ENCODE measurements at places on chromosomes 16 and 17.

- peaks cover 7% of the 10 kb centered on the region for H3K27me3 ChIP-seq
- H3K4me1 ChIP-seq, result peaks cover 7% of the 10 kb centered on the region
- DNase-seq, result no peak
Observed at GRCh38 chr17:74152591-74153455, 50.7 kb upstream of the RPL38 start.

DNA sequence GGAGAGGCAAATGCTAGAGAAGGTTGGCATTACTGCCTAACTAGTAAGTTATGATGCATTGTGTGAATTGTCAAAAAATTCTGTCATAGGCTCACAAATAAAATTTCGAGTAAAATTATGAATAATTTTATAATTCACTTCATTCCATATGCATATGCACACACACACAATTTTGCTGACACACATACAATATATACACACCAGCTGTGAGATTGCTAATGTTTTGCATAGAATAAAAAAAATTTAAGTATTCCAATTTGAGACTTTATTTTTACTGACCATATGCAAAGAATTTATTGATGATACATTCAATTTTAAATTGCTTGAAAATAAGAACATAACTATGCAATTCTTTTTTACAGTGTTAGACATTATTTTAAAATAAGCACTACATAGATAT lies 6.8 kb upstream of the TMEM100 start:
- H3K36me3 ChIP-seq, result no peaks in the 10 kb centered on the region
- no peak overlapping the region for H3K4me3 ChIP-seq
- H3K27ac ChIP-seq, result no peak overlapping the region
- no peaks in the 10 kb centered on the region for H3K27me3 ChIP-seq
- H3K4me1 ChIP-seq, result peaks cover 71% of the 10 kb centered on the region

DNA sequence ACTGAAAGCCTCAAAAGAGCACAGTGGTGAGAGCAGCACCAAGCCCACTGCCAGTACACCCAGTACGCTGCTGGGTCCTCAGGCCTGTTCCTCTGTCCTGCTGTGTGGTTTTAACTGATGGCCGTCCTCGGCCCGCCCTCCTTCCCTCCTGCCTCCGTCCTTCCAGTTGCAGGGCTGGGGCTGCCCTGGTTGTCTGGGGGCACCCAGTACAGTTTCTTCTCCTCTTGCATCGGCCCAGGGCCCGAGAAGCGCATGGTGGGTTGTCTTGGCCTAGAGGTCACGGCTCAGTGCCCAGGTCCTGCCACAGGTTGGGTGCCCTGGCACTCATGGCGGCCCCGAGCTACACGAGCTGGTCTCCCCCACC lies 70.8 kb upstream of the KCTD5 start:
- DNase-seq, result no peak
- H3K27me3 ChIP-seq, result no peaks in the 10 kb centered on the region
- no peak overlapping the region for H3K27ac ChIP-seq
- no peaks in the 10 kb centered on the region for H3K4me1 ChIP-seq

- no peak overlapping the region for H3K4me3 ChIP-seq
- peaks cover 11% of the 10 kb centered on the region for H3K4me1 ChIP-seq
- H3K36me3 ChIP-seq, result peaks cover 1% of the 10 kb centered on the region
- H3K27ac ChIP-seq, result no peak overlapping the region
Observed at GRCh38 chr17:1082579-1082978, 85.7 kb downstream of the TIMM22 start.

GRCh38 chr16:86783636-86784626 lies 205.6 kb downstream of the FOXL1 start:
- peaks cover 14% of the 10 kb centered on the region for H3K27me3 ChIP-seq
- no peaks in the 10 kb centered on the region for H3K36me3 ChIP-seq
- no peak overlapping the region for H3K4me3 ChIP-seq
- H3K27ac ChIP-seq, result no peak overlapping the region

DNA sequence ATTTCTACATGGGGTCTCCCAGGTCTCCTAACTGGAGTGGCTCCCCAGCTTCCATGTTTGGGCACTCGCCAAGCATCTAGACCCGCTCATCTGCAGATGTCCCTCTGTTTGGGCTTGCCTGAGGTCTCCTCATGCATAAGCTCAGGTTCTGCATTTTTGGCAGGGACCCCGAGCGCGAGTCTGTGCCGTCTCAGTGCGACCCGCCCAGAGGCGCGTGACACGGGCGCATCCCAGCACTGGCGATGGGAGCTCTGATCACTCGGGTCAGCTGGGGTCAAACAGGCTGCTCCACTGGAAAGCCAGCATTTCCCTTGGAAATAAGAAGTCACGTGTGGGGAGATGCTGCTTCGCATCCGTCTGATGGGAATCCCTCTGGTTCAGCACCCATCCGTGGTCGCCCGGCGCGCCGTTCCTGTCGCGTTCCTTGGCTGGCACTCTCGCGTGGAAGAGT lies 56.9 kb upstream of the FASN start:
- H3K27me3 ChIP-seq, result no peaks in the 10 kb centered on the region
- H3K27ac ChIP-seq, result no peak overlapping the region
- peaks cover 11% of the 10 kb centered on the region for H3K36me3 ChIP-seq
- no peak for DNase-seq
- no peak overlapping the region for H3K4me3 ChIP-seq

- no peak overlapping the region for H3K4me3 ChIP-seq
- no peak for DNase-seq
- H3K27me3 ChIP-seq, result no peaks in the 10 kb centered on the region
- H3K4me1 ChIP-seq, result peaks cover 36% of the 10 kb centered on the region
Observed at GRCh38 chr16:77555791-77556190, 121.0 kb upstream of the ADAMTS18 start.

DNA sequence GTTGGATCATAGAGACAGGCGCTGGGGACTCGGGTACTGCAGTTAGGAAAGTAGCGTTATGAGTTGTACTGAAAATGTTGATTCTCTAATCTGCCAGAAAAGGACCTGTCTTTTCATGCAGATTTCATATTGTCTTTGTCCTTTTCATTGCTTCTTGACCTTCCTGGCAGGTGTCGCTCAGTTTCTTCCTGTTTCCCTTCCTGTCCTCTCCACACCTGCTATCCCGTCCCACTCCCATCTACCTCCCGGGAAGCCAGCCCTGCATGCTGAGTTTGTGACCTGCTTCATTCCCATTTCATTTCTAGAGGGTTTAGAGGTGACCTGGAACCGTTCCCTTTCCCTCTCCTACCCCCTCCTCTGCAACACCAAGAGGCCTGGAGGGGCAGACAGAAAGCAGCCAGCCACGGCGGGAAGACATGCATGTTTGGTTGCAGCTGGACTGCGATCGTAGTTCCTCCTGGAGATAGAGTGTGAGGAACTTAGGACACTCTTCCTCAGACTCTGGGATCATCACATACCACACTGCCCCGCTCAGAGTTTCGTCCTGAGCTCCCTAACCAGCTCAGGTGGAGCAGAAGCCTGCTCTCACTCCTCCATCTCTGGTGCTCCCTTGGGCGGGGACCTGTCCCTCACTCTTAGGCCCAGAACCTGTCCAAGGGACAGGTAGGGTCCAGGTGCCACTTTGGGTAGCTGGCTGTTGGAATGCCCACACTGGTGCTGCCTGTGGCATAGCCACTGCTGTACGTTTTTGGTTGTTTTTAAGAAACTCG lies 23.9 kb upstream of the ARHGAP23 start:
- no peak overlapping the region for H3K27ac ChIP-seq
- no peak for DNase-seq
- H3K36me3 ChIP-seq, result peaks cover 20% of the 10 kb centered on the region

GRCh38 chr17:79230576-79230975 lies 156.0 kb downstream of the ENGASE start:
- peaks cover 20% of the 10 kb centered on the region for H3K27me3 ChIP-seq
- no peak overlapping the region for H3K27ac ChIP-seq
- no peaks in the 10 kb centered on the region for H3K36me3 ChIP-seq
- H3K4me1 ChIP-seq, result peaks cover 5% of the 10 kb centered on the region

GRCh38 chr16:88826070-88826840 lies 14.5 kb upstream of the APRT start:
- H3K4me1 ChIP-seq, result peaks cover 2% of the 10 kb centered on the region
- H3K4me3 ChIP-seq, result no peak overlapping the region
- H3K27me3 ChIP-seq, result no peaks in the 10 kb centered on the region

DNA sequence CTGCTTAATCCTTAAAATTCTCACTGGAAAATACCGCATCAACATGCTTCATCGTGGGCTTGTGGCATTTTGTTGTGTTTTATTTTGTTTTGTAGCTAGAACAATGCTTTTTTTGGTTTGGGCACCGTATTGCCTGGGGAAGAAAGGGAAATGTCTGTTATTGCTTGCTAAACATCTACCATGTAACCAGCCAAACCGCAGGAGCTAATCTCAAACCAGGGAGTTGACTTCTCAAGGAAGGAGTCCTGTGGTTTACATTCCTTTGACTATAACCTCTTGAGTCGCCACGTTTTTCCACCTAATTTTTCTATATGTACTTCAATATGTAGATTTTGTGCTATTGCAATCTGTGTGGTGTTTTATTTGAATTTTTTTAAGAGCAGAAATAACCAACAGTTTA lies 593.5 kb upstream of the SOX9 start:
- peaks cover 2% of the 10 kb centered on the region for H3K4me1 ChIP-seq
- no peak overlapping the region for H3K4me3 ChIP-seq
- H3K36me3 ChIP-seq, result no peaks in the 10 kb centered on the region
- H3K27ac ChIP-seq, result no peak overlapping the region
- H3K27me3 ChIP-seq, result peaks cover 2% of the 10 kb centered on the region

DNA sequence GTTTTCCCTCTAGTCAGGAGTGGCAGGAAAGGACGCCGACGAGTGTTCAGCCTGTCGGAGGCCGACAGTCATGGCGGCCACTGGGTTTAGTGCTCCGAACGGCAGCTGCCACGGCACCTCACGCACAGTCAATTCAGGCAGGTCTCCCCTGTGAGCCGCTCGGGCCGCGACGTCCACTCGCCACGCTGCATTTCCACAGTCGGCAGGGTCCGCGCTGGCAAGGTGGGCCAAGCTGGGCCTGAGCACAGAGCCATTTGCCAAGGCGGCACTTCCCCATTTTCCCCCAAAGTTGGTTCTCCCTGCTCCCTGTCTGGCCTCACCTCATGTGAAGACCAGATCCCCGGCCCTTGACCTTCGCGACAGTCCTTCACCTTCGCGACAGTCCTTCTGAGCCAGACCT lies 81.9 kb downstream of the SOCS1 start:
- no peak overlapping the region for H3K27ac ChIP-seq
- H3K36me3 ChIP-seq, result peaks cover 17% of the 10 kb centered on the region

DNA sequence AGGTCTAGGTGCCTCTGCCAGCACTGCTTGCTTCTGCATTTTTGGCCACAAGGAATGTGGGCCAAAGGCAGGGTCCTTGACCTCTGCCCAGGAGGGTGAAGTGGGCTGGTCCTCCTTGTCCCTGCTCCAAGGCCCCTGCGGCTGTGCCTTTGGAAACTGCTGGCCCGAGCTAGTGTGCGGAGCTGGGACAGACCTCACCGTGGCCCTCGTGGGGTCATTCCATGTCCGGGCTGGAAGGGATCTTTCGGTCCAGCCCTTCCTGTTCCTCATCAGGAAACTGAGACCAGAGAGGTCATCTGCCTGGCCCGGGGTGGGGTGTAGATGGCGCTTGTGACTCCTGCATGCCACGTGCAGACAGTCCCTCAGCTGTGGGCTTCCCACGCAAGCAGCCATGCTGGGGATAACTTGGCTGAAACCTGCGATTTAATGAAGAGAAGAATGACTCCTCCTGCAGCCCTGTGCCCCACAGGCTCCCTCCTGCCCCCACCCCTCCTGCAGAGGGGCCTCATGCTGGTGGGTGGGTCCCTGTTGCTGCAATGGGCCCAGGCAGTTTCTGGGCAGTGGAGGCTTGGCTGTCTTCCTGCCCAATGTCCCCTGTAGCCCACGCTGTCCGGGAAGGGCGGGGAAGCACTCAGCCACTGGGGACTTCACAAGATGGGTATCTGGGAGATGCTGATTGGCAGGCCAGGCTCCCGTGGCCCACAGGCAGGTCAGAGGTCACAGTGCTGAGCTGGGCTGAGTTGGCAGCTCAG lies 245.2 kb downstream of the SEC14L1 start:
- H3K4me1 ChIP-seq, result peaks cover 67% of the 10 kb centered on the region
- H3K27me3 ChIP-seq, result no peaks in the 10 kb centered on the region
- no peak overlapping the region for H3K4me3 ChIP-seq
- H3K27ac ChIP-seq, result peak overlapping the region; percentile 9
- peaks cover 2% of the 10 kb centered on the region for H3K36me3 ChIP-seq
- no peak for DNase-seq

- H3K4me1 ChIP-seq, result peaks cover 2% of the 10 kb centered on the region
- H3K27ac ChIP-seq, result no peak overlapping the region
Observed at GRCh38 chr17:66928949-66929348, 35.6 kb upstream of the CACNG4 start.

DNA sequence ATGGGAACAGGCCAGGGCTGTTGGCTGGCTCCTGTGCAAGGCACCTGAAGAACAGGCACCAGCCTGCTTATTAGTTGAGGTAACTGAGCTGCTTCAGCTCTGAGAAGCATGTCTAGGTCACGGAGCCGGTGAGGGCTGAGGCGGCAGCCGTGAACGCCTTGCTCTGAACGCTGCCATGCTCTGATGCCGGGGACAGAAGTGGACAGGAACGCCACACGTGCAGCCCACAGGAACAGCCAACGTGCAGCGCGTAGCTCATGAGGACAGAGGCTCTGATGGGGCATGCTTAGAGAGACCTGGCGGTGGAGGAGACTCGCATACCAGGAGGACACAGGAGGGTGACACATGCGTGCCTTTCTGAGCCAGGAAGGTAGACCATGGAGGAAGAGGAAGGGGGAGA lies 25.6 kb downstream of the USP22 start:
- no peaks in the 10 kb centered on the region for H3K27me3 ChIP-seq
- no peak for DNase-seq
- H3K4me1 ChIP-seq, result no peaks in the 10 kb centered on the region
- H3K36me3 ChIP-seq, result peaks cover 63% of the 10 kb centered on the region
- H3K4me3 ChIP-seq, result no peak overlapping the region

- DNase-seq, result no peak
- no peak overlapping the region for H3K4me3 ChIP-seq
- H3K36me3 ChIP-seq, result no peaks in the 10 kb centered on the region
- H3K27me3 ChIP-seq, result no peaks in the 10 kb centered on the region
- peak overlapping the region; percentile 25 for H3K27ac ChIP-seq
Observed at GRCh38 chr17:49288388-49288787, 57.8 kb upstream of the PHOSPHO1 start.
